Urothelium cell line (cell line): ENCODE measurements at places on chromosomes 7 and 10.

DNA sequence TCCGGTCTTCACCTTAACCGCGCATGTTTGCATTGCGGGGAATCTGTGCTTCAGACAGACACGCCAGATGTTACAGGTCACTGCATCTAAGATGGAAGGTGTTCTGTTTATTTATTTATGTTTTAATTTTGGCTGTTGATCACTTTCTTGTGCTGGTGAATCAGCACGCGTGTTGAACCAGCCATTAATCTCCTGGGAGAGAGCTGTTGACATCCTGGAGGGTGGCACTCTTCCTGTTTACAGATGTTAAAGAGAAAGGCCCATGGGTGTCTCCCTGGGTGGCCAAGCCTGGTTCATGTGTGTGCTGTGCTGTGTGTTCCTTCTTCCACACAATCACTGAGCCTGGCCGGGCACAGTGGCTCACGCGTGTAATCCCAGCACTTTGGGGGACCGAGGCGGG, 355.3 kb downstream of the PAXIP1 start:
- no peak for DNase-seq

- DNase-seq, result no peak
Measured at GRCh38 chr10:96077156-96077555, 33.8 kb downstream of the CCNJ start.

GRCh38 chr10:14612873-14613587, 161.7 kb downstream of the FAM107B start:
- no peak for DNase-seq

DNA sequence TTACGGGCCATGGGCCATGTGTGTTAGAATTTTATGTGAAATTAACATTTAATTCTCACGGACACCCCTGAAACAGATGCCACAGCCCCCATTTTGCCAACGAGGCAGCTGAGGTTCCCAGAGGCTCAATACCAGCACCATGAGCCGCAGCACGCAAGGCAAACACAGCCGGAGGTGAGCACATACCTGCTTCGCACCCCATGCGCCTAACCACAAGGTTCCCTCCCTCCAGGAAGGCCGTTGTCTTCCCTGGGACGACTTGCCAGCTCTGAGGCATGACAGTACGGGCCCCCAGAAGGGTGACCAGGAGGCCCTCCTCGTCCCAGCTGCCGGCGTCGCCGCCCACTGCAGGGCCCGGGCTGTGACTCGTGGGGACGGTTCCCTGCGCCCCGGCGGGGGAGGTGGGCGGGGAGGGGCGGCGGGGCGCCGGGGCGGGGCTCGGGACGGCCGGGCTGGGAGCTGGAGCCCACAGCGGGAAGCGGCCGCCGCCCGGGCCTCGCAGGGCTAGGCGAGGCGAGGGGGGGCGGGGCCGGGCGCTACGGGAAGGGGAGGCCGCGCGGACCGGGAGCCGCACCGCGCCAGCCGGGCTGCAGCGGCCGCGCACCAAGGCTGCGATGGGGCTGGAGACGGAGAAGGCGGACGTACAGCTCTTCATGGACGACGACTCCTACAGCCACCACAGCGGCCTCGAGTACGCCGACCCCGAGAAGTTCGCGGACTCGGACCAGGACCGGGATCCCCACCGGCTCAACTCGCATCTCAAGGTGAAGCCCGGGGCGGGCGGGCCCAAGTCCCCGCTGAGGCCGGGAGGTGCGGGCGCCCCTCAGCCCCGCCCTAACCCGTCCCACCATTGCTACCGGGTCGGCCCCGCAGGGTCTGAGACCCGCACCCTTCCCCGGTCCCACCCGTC, at the start of gene CAV2:
Gene CAV2, plus strand, starts transcription at position 571 of the 910 bp plus-strand sequence. Its CDS starts 44 bp downstream, at position 615.
- DNase-seq, result peak; percentile 70
